Left cardiac atrium (tissue), 4 donors: ENCODE measurements at places on chromosomes 16 and 17. TPM values are rescaled to one million over a fixed set of nuclear protein-coding genes. Genes with fewer than 3 reads are reported as not detected.

The KCNG4 gene
- not detected for total RNA-seq

The RAB26 gene
- 0.88 TPM for total RNA-seq

The CHRNE gene
- 36.8 TPM for total RNA-seq

The INTS2 gene
- total RNA-seq, result 10.3 TPM

The RCVRN gene
- 0.47 TPM for total RNA-seq

The LRRC36 gene
- not detected for total RNA-seq

- DNase-seq, result peak; percentile 86
Measured at GRCh38 chr17:57130708-57131461, 45.8 kb downstream of the AKAP1 start.

DNA sequence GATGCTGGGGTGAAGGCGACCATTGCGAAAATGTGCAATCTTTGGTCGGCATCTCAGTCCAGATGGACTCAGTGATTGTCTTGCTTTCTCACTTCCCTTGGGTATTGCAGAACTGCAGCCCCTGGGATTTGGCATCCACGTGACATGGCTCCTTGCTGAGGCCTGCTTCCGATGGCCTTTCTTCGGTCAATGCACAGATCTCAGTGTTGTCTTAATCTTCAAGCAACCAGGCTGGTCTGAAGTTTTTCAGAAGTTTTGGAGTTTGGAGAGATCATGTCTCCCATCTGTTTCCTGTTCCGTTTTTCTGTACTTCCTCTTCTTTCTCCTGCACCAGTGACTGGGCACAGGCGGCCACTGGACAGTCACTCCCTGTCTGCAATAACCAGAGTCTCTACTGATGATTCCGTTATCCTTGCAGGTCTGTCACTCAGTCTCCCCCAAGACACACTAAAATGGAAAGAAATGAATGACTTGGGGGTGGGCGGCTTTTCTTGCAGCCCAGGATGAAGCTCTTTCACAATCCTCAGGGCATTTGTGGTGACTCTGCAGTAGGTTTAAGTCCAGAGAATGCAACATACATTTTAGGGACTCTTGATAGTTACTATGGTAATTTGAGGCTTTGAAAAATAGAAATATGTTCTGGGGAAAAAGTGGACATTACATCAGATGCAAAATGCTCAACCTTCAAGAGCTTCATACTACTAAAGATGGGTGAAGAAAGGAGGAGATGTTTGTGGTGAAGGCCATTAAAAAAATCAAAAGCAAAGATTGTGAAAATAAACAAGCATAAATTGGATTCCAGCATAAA lies 106.3 kb upstream of the ZFHX3 start:
- DNase-seq, result peak; percentile 50

- peak; percentile 73 for DNase-seq
Measured at GRCh38 chr16:67842509-67843342, 606 bp downstream of the THAP11 start.

DNA sequence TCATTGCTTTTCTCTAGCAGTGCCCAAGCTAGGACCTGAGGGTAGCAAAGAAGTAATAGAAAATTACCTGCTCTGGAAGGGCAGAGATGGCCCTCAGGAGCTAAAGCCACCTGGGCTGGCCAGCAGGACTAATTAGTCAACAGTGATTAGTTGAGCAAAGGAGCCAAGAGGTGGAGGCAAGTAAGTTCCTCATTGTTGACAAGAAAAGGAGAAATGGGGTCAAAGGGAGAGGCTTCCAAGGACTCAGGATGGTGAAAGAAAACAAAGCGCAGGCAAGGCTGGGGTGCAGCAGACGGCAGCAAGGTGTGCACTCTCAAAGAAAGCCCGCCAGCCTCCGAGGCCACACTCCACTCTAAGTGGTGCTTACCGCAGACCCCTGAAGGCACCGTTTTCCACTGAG lies 44.6 kb downstream of the CMTM4 start:
- DNase-seq, result no peak

DNA sequence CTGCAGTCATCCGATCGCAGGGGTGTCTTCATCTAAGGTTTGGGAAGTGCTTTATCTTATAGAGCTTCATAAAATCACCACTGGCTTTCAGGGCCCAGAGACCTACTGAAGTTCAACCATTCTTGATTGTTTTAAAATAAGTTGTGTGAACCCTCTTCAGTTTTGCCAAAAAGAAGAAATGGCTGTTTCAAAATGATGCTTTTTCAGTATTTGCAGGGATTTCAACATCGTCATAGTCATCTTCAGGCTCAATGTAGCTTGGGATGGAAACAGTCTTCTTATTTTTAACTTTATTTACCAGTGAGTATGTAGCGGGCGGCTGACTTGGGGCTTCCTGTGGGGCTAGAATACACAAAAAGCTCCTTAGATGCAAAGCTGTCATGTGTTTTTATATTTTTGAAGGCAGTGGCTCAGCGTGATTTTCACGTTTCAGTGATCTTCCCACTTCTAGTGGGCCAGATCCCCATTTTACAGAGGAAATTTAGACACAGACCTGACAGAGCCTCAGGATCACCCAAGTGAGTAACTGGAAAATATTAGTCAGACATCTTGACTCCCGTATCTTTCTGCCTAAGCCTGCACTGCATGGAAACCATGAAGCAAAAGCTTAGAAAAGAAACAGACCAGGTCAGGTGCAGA lies 19.1 kb upstream of the ZNF594 start:
- no peak for DNase-seq

- DNase-seq, result no peak
Measured at GRCh38 chr16:28010671-28011070, 52.8 kb downstream of the GSG1L start.

DNA sequence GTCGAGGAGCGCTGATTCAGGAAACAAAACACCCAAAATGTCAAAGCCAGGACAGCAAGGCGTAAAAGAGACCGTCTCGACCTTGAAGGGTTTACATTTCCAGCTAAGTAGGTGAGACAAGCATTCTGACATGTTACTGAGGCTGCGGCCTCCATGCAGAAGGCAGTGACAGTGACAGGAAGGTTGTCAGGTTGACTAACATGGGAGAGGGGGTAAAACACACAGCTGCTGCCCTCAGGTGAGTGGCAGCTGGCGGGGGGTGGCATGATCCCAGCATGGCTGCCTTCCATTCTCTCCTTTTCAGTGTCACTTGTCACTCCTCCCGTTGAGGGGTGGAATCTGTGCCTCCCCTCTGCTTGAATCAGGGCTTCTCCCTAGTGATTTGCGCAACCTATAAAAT lies 31.9 kb upstream of the CRHR1 start:
- DNase-seq, result no peak

DNA sequence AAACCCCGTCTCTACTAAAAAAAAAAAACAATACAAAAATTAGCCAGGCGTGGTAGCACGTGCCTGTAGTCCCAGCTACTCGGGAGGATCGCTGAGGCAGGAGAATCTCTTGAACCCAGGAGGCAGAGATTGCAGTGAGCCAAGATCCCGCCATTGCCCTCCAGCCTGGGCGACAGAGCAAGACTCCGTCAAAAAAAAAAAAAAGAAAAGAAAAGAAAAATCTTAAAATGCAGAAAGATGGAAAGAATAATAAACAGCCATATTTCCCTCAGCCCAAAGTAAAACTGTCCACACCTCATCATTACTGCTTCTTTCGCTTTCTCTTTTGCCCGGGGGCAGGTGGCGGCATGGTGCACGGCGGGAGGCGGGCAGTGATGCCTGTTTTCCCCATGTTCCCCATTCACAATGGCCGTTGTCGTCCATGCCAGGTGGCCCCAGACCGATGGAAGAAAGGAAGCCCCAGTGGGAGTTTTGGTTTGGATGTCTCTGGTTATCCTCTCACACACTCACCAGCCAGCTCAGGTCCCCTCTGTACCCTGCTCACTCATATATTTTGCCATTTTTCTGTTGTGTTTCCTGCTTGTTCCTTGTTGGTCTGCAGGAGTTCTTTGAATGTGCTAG lies 37.0 kb upstream of the PEMT start:
- DNase-seq, result no peak

DNA sequence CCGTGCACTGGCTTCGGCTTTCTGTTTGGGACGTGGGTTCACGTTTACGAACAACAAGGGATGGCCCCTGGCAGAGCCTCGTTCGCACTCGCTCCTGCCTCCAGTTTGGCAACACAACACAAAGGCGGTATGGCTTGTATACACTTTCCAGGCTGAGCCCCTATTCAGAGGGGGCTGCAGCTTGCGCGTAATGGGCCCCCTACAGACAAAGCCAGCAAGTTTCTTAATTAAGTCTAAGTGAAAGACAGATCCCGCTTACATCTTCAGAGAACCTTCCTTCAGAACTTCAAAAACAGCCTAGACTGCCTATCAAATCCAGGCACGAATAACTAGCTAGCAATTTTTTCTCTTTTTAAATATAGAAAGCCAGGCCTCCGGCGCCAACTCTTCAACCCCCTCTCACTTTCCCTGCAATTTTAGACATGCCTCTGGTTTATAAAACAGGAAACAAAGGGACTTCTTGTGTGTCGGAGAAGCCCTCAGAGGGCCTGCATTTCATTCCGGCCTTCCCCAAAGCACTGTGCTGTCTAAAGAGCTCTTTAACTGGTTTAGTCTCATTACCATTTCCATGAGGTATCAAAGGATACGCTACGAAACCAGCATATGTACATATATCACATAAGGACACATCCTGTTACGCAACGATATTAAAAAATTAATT lies 244.9 kb downstream of the STX8 start:
- no peak for DNase-seq

DNA sequence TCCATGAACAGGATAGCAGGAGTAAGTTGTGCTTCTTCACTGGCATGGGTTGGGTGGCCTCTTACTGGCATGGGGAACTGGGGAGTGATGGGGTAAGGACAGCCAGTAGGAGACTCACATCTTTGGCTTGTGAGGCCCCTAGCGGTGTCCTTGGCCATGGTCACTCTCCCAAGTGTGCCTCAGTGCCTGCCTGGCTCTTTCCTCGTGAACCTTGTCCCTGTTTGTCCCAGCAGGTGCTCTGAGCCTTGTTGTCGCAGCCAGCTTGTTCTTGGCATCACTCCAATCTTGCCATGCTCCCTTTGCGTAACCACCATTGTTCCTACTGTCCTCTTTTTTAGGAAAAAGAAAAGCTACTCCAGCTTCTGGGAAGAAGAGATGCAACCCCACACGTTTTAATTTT lies 53.6 kb upstream of the SDK2 start:
- no peak for DNase-seq

- peak; percentile 86 for DNase-seq
Measured at GRCh38 chr17:48544349-48545021, 424 bp downstream of the HOXB2 start.

DNA sequence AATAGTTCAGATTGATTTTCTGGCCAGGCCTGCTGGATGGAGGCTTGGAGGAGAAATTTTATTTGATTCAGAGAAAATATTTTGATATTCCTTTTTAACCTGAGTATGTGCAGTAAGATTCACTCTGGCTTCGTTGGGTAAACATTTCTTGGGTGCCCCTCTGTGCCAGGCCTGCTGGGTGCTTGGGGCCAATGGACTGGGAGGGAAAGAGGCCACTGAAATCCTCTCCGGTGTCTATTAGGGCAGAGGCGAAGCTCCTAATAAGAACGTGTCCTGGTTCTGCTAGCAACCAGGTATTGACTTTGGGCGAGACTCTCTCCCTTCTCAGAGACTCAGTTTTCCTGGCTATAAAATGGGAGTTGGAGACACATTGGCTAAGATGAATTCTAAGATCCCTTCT lies 122.5 kb downstream of the CYLD start:
- no peak for DNase-seq

- DNase-seq, result no peak
Measured at GRCh38 chr17:76994237-76994637, 126.0 kb downstream of the MGAT5B start.

- DNase-seq, result no peak
Measured at GRCh38 chr16:47386201-47386718, 74.6 kb downstream of the ITFG1 start.
